ENCODE measurements at places on chromosomes 2 and 18.

- DNase-seq, result no peak
These were observed 49.3 kb upstream of the DNAJC10 start for GRCh38 chr2:182666674-182667314.

- DNase-seq, result no peak
These were observed 260.7 kb downstream of the SPAG16 start for GRCh38 chr2:213544940-213545339.

DNA sequence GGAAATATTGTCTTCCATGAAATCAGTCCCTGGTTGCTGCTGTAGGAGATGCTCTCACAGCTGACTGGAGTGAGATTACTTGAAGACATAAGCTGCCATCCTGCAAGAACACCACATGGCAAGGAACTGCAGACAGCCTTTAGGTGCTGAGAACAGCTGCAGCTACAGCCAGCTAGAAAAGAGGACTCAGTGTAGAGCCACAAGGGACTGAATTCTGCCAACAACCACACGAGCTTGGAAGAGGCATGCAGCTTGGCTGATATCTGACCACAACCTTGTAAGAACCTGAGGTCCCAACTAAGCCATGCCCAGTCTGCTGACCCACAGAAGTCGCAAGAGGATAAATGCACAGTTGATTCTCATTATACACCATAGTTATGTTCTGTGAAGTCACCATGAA lies 181.8 kb upstream of the ARL4C start:
- DNase-seq, result no peak

GRCh38 chr2:2764001-2764355 lies 432.9 kb upstream of the MYT1L start:
- DNase-seq, result no peak

DNA sequence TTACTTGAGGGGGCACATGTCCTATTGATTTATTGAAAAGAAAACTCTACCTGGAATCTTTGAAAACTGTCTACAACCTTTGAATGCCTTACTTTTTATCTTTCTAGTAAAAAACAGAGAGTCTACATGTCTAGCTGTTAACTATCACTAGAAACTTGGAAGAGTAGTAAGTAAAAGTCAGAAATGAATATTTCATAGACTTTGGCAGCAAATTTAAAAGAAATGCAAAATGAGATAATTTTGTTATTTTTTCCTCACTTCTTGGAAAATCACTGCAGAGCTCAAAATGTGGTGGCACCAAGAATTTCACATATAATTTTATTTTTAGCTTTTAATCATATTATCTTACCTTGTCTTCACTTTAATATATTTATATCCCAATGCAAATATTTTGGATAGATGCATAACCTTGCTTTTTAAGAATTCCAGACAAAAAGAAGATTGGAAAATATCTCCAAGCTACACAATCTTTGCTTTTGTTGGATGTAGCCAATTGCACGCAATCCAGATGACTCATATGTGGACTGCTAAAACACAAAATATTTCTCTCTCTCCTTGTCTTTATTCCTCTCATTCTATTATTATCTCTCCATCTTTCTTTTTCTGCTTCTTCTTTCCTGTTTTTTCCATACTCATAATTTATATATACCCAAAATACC lies 92.2 kb upstream of the DSEL start:
- DNase-seq, result no peak

DNA sequence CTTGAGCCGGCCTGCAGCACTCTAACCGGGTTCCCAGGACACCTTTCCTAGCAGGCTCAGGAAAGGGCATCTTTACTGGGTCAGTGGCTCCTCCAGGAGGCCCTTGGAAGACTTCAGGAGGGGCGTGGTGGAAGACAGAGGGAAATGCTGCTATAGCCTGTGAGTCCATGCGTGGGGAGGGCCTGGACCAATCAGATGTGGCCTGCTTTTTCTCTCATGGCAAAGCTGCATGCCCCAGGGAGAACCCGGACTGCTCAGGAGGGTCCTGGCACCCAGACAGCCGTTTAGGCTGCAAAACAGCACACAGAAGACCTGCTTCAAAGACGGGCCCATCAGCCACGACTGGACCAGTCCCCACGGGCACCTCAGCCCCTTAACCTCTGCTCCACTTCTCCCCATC lies 84.4 kb downstream of the EIPR1 start:
- DNase-seq, result no peak

GRCh38 chr2:222976521-222977061 lies 75.4 kb upstream of the KCNE4 start:
- peak; percentile 53 for DNase-seq

DNA sequence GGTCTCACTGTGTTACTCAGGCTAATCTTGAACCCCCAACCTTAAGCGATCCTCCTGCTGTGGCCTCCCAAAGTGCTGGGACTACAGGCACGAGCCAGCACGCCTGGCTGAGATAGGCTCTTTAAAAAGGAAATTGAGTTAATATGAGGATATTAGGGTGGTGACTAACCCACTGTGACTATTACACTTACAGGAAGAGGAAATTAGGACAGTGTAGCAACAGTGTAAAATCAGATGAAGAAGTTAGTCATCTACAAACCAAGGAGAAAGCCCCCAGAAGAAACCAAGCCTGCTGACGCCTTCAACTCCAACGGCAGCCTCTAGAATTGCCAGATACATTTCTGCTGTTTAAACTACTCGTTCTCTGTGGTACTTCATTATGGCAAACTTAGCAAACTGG lies 711.9 kb downstream of the SUCLG1 start:
- DNase-seq, result no peak

- no peak for DNase-seq
These were observed 4.8 kb upstream of the PARD6G start for GRCh38 chr18:80252136-80252535.

GRCh38 chr2:20113986-20114938 lies 62.8 kb upstream of the LAPTM4A start:
- DNase-seq, result peak; percentile 57

DNA sequence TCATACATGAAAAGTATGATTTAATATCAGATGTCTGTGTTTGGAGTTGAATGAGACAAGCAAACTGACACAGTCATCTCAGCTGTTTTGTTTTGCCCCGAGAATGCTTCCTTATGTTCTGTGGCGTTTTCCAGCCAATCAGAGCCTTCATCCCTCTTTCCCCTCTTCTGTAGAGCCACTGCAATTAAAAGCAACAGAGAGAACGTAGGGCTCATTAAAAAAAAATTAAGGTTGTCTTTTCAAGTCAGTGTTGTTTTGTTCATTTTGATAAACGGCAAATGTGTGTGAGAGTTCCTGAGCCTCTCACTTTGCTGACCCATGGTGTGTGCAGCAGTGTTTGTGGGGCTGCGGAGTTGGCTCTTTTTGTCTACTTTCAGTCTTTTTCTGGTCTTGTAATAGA lies 216.0 kb downstream of the FHOD3 start:
- DNase-seq, result no peak

- DNase-seq, result no peak
These were observed 4.2 kb downstream of the GEN1 start for GRCh38 chr2:17758118-17758517.

- DNase-seq, result no peak
These were observed 2.8 kb downstream of the ETAA1 start for GRCh38 chr2:67399831-67400489.

GRCh38 chr2:105880637-105881036 lies 135.9 kb downstream of the NCK2 start:
- peak; percentile 70 for DNase-seq

GRCh38 chr2:118312969-118313756 lies 224.9 kb downstream of the INSIG2 start:
- DNase-seq, result no peak

DNA sequence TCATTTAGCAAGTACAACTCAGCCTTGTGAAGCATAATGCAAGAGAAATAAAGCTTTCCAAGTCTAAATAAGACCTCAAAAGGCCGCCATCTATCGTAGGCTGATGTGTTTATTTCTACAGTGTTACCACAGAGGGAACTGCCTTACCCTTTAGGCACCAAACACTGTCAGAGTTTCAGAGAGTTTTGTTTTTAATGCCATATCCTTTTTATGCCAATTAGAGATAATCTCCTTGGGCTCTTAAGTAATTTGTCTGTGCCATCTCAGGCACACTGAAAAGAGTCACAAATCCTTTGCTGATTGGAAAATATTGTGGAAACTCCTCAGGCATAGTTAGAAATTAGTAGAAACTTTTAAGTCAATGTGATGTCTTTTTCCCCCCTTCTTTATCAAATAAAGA lies 797.1 kb downstream of the SLC4A3 start:
- DNase-seq, result no peak

DNA sequence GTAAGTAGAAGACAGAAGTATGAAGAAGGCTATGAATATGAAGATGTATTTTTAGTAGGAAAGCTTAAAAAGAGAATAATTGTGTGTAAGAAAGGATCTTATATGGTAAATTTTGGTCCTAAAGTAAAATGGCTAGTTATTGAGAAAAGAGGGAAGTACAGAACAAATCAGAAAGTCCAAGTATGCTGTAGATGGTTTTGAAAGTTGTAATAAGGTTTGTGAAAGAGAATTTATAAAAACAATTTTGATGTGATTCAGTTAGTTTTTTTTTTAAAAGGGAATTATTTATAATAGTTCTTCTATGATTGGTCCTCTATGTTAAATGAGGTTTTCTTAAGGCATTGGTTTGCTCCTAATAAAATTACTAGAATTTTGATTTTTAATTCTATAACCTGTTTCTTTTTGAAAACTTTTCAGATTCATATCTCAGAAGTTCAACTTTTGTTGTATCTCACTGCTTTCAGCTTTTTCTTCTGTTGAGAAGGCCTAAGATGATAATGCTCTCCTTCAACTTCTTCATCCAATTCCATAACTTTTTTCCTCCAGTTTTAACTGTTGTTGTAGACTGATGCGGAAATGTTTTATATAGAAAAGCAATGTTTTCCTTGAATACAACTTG lies 322.7 kb downstream of the NOL4 start:
- DNase-seq, result no peak

- DNase-seq, result peak; percentile 55
These were observed 65.9 kb downstream of the BCL2 start for GRCh38 chr18:63253428-63254372.

DNA sequence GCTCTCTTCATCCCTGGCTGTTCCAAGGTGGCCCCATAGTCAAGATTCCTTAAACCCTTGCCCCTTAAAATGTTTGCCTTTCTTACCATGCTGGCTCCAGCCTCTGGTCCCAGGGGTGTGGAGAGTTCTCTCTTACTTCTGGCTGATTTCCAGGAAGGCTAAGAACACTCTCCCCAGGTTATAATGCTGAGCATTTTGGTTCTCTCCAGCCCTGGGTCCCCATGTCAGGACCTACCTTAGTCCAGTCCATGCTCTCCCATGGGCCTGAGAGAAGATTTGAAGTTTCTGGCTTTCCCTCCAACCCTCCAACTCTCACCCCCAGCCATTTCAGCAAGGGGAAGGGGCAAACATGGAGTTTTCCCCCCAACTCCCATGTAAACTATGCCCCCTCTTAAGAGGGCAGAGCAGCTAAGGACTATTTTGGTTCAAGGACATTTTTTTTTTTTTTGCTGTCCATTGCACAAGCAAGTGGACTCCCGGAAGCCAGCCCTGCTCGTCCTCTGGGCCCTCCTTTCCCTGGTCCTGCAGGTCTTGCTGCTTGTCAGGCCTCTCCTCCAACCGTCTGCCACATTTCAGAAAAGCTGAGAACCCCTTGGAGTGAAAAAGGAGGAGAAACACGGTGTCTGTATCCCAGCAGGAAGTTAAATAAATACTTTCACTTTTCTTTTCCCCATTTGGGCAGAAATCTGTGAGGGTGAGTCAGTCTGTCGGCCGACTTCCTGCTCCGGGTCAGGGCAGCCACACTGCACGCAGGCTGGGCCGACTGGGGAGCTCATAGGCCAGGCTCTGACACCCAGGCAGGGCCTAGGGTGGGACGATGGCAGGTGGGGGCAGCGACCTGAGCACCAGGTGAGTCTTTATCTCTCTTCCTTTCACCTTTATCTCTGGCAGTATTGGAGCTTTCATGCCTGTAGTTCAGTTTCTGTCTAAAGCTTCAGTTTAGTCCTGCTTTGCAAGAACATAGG lies at the start of gene SP140L:
TSS of gene SP140L (plus strand) at position 741 of the 965 bp plus-strand sequence. CDS start at position 818, 77 bp downstream.
- peak; percentile 81 for DNase-seq

GRCh38 chr2:95380731-95381130 lies 21.8 kb upstream of the FAHD2A start:
- no peak for DNase-seq

DNA sequence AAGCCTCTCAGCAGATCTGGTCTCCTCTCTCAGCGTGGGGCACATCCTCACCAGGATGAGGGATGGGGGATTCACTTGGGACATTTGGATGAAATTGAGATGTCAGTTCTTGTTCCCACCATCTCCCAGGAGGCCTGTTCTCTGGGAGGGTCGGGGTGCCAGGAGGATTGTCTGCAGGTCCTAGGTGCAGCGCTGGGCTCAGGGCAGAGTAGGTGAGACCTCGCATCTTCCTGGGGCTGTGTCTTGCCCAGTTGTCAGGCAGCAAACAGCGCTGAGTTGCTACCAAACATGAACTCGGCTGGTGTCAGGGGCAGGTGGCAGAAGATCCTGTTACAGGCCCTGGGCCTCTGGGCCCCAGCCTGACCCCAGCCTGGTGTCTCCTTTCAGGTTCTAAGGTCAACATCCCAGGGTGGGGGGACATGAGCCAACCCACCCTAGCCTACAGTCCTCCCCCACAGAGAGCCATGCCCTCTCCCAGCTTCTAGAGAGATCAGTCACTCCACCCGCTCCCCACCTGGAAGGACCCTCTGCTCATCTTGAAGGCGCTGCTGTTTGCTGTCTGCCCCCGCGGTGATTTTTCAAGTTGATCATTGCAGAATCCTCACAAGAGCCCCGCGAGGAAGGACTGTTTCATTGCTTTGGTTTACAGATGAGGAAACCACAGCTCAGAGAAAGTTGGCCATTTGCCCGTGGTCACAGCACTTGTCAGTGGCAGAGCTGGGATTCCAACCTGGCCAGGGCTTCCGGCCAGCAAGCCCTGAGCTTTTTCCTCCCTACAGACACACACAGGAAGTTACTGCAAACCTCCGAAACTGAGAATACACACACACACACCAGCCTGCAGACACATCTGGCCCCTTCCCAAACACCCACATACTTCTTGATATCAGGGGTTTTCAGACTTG lies 83.9 kb downstream of the STPG4 start:
- DNase-seq, result peak; percentile 41

GRCh38 chr18:79394534-79395307 lies 1.0 kb upstream of the NFATC1 start:
- peak; percentile 77 for DNase-seq

- DNase-seq, result no peak
These were observed 47.7 kb downstream of the ZC3H15 start for GRCh38 chr2:186533717-186534116.

DNA sequence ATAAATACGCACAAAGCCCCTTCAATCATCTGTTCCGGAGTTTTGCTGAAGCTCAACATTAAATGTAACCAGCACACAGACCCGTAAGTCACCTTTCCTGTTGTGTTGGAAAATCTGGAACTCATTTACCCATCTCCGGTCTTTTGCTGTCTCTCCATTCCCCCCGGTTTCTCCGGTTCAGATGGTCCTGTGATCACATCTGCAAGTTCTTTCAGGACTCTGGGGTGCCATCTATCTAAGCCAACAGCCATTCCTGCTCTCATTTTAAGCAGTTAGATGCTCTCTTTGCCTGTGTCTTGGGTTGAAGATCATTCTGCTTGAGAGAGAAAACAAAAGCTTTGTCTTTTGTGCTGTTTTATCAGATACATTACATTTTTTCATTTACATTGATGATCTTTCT lies 91.7 kb upstream of the TGIF1 start:
- no peak for DNase-seq

GRCh38 chr2:196489371-196489770 lies 150.1 kb upstream of the CCDC150 start:
- DNase-seq, result peak; percentile 65
